ENCODE measurements at places on chromosomes 11 and 22. TPM values are rescaled to one million over a fixed set of nuclear protein-coding genes. Genes with fewer than 3 reads are reported as not detected.

HBB gene
- total RNA-seq = 3.2 TPM

PNPLA3 gene
- total RNA-seq = not detected

DMC1 gene
- 0.19 TPM for total RNA-seq

AIFM3 gene
- total RNA-seq = 2.3 TPM

APLNR gene
- total RNA-seq = 6.9 TPM

CD6 gene
- 1.3 TPM for total RNA-seq

DLG2 gene
- 4.8 TPM for total RNA-seq

KCTD17 gene
- total RNA-seq = 3.0 TPM

RASGRP2 gene
- 1.1 TPM for total RNA-seq

DNA sequence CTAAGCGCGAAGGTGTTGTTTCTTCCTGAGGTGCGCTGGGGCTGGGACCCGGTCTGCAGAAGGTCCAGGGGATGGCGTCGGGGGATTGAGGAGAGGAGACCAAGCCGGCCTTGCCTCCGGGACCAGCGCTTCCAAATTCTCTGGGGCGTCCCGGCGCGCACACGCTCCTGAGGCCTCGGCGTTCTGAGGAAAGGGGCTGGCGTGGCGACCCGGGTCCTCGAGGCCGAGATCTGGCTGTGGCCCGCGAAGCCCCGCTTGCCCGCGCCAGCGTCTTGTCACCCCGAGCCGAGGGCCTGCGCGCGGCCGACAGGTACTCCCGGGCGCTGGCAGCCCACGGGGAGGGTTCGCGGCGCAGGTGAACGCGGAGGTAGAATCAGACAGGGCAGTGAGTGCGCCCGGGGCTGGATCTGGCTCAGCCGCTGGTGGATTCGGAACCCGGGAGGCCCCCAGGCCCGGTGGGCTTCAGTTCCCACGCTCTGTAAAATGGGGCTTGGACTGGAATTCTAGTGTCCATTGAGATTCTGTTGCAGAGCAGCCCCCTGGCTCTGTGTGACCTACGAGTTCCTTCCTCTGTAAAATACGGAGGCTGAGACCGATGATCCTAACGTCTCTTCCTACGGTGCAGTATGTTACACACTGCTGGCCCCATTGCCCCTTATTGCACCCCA is 14.7 kb downstream of the SSH3 start:
- peaks cover 13% of the 10 kb centered on the region for H3K4me1 ChIP-seq
- no peaks in the 10 kb centered on the region for H3K36me3 ChIP-seq
- H3K27me3 ChIP-seq = no peaks in the 10 kb centered on the region
- peak overlapping the region; percentile 77 for H3K27ac ChIP-seq
- H3K4me3 ChIP-seq = peak overlapping the region; percentile 96

- no peaks in the 10 kb centered on the region for H3K36me3 ChIP-seq
- H3K4me1 ChIP-seq = peaks cover 37% of the 10 kb centered on the region
- H3K4me3 ChIP-seq = no peak overlapping the region
- H3K27ac ChIP-seq = no peak overlapping the region
- H3K27me3 ChIP-seq = no peaks in the 10 kb centered on the region
Measured at GRCh38 chr22:42611051-42611450, 3.6 kb downstream of the POLDIP3 start.

DNA sequence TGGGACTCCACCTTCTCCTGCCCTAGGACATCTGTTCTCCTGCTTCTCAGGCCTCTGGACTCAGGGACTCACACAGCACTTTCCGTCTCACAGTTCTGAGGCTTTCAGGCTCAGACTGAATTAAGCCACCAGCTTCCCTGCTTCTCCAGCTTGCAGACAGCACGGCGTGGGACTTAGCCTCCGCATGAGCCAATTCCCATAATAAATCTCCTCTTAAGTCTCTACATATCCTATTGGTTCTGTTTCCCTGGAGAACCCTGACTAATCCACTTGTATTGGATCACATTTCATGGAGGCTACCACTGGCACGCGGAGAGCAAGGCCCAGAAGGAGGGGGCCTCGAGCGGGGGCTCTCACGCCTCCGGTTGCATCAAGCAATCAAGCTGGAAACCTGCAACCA is 1313.6 kb downstream of the TBC1D22A start:
- H3K36me3 ChIP-seq = no peaks in the 10 kb centered on the region
- no peak for DNase-seq
- H3K4me3 ChIP-seq = no peak overlapping the region
- no peaks in the 10 kb centered on the region for H3K4me1 ChIP-seq

DNA sequence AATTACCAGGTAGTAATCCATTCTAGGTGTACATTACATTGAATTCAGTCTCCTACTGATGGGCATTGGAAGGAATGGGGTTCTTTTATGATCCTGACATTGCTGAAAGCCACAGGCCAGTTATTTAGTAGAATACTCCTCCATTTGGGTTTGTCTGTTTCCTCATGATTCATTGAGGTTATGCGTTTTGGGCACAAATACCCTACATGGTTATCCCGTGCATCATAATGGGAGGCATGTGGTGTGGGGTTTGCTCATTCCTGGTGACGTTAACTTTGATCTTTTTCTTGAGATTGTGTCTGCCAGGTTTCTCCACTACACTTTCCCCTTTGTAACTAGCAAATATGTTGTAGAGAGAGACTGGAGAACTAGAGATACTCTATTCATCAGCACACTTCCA is 5.5 kb downstream of the FOLR3 start:
- H3K27me3 ChIP-seq = no peaks in the 10 kb centered on the region
- H3K4me1 ChIP-seq = no peaks in the 10 kb centered on the region
- no peak for DNase-seq
- no peak overlapping the region for H3K4me3 ChIP-seq
- H3K27ac ChIP-seq = no peak overlapping the region

GRCh38 chr11:111530091-111530490 is 10.4 kb upstream of the LAYN start:
- H3K4me1 ChIP-seq = no peaks in the 10 kb centered on the region
- H3K4me3 ChIP-seq = no peak overlapping the region
- no peak for DNase-seq
- H3K27ac ChIP-seq = no peak overlapping the region
- no peaks in the 10 kb centered on the region for H3K27me3 ChIP-seq
- H3K36me3 ChIP-seq = no peaks in the 10 kb centered on the region

DNA sequence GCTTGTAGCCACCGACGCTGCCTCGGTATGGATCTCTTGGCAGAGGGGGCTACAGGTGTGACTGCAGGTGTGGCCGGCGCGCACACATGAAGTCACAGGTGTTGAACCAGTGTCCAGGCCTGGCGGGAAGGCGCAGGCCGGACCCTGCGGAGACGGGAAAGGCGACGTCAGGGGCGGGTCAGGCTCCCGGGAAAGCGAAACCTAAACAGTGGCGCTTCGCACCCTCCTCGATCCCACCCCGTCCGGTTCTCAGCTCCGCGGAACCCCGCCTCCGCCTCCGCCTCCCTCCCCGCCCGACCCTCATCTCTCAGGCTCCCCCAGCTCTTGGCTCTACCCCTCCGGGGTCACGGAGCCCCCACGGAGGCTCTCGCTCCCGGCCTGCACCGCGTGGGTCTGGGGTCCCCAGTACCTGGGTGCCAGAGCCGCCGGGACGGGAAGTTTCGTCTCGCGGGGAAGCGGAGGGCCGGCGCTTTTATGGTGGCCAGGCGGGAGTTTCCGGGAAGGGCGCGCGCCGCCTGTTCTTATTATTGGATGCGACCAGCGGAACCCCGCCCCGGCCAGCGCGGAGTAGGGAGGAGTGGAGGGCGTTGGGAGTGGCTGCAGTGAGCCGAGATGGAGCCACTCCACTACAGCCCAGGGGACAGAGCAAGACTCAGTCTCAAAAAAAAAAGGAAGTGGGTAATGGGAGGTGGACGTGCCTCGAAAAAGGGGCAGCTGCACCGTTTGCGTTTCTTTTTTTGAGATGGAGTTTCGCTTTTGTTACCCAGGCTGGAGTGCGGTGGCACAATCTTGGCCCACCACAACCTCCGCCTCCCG is at the start of gene IRF7:
Gene IRF7, minus strand, starts transcription at position 447 of the 816 bp plus-strand sequence. CDS start 586 bp downstream, outside the sequence.
- peak within 1 kb of the TSS; percentile 80 for H3K27ac ChIP-seq
- DNase-seq = peak; percentile 94
- peaks cover 9% of the 10 kb centered on the region for H3K4me1 ChIP-seq
- H3K27me3 ChIP-seq = no peaks in the 10 kb centered on the region
- H3K4me3 ChIP-seq = peak within 1 kb of the TSS; percentile 50
- peaks cover 12% of the 10 kb centered on the region for H3K36me3 ChIP-seq

DNA sequence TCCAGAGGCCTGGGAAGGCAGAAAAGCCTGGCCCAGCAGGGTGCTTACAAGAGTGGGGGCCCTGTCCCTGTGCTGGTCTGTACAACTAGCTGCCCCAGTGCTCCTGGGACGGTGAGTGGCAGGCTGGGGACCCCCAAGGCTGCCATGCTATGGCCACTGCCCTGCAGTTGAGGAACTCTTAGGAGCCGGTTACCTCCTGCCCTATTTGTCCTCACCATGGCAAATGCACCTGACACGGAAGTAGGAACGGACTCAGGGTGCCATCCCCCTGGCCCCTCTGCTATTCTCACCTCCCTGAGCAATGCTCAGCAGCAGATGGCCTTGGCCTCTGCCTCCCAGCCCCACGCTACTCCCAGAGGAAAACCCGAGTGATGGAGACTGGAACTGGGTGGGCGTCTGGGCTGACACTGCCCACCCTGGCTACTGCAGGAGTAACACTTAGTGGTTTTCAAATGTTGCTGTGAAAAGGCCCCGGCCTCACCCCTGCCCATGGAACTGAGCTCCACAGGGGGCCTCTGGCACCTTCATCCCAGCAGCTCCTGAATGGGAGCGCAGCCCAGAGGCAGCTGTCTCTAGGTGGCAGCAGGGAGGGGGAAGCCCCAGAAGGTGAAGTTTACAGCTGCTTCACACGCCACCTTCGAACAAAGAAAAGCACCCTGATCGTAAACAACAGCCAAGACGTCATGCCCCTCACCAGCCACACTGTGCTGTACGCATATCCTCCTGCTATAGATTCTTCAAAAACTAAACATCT is 105.3 kb downstream of the CTTN start:
- DNase-seq = peak; percentile 43
- no peaks in the 10 kb centered on the region for H3K27me3 ChIP-seq
- H3K4me1 ChIP-seq = no peaks in the 10 kb centered on the region
- H3K36me3 ChIP-seq = no peaks in the 10 kb centered on the region

GRCh38 chr11:93870616-93871015 is 20.2 kb upstream of the VSTM5 start:
- no peak overlapping the region for H3K4me3 ChIP-seq
- DNase-seq = no peak
- no peaks in the 10 kb centered on the region for H3K4me1 ChIP-seq
- no peaks in the 10 kb centered on the region for H3K27me3 ChIP-seq
- no peaks in the 10 kb centered on the region for H3K36me3 ChIP-seq

DNA sequence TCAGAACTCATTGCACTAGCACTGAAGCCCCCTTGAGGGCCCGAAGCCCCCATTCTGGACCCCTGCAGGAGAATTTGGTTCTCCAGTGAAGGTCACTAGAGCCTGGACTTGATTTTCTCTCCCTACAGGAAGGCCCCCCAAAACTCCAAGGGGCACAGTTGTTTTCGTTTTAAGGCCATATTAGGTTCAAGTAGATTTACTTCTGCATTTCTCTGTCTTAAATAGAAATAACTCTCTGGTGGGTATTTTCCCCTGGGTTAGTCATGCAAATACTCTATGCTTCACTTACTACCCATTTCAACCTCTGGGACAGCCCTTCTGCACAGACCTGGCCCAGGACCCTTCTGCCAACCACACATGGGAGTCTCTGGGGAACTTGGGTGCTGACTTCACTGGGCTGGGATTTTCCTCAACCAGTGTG is 41.6 kb downstream of the WEE1 start:
- no peaks in the 10 kb centered on the region for H3K36me3 ChIP-seq
- no peak for DNase-seq
- H3K4me3 ChIP-seq = no peak overlapping the region
- no peaks in the 10 kb centered on the region for H3K27me3 ChIP-seq

DNA sequence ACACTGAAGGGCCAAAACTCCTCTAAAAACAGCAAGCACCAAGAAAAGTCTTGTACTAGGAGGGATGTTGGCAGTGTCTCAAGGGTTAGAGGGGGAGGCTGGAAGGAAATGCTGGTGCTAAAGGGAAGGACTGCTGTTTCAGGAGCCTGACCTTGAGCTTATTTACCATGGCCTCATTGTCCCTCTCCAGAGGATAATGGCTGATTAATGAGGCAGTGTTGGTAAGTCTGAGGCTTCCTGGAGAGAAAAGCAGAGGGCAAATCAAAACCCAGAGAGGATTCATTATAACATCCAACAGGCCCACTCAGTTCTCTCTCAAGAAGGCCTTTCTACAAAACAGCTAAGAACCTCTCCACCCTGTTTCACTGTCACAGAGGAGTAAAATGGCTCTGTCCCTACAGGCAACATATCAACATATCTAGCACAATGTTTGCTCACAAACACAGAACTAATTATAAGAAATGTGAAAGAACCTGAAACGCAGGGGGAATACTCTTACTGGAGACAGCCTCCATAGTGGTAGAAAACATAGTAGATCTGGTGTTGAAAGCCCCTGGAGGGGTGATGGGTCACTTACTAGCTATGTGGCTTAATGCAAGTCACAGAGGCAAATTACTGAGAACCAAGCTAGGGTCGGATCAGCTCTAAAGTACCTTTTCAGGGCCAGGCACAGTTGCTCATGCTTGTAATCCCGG is 31.4 kb downstream of the NUMA1 start:
- no peaks in the 10 kb centered on the region for H3K27me3 ChIP-seq
- H3K4me1 ChIP-seq = peaks cover 20% of the 10 kb centered on the region
- H3K36me3 ChIP-seq = no peaks in the 10 kb centered on the region
- peak overlapping the region; percentile 81 for H3K27ac ChIP-seq

DNA sequence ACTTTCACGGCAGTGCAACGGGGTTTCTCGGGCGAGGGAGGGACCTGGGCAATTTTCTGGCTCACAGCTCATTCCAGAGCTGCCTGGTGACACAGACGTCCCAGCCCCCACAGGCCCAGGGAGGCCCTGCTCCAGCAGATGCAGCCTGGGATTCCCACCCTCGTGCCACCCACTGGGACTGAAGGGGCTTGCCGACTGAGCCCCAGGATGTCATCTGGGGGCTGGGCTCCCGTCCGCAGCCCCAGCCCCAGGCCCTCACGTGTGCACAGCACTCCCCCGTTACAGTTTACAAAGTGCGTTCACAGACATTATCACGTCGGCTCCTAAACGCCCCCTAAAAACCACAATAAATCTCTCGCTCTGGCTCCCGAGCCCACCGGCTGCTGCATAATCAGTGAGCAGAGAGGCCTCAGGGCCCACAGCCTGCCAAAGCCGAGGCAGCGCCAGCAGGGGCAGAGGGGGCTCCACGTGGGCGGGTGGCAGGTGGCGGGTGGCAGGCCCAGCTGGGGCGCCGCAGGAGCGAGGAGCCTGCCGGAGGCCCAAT is 76.9 kb upstream of the TCF20 start:
- H3K27ac ChIP-seq = no peak overlapping the region
- no peaks in the 10 kb centered on the region for H3K4me1 ChIP-seq
- H3K27me3 ChIP-seq = no peaks in the 10 kb centered on the region

DNA sequence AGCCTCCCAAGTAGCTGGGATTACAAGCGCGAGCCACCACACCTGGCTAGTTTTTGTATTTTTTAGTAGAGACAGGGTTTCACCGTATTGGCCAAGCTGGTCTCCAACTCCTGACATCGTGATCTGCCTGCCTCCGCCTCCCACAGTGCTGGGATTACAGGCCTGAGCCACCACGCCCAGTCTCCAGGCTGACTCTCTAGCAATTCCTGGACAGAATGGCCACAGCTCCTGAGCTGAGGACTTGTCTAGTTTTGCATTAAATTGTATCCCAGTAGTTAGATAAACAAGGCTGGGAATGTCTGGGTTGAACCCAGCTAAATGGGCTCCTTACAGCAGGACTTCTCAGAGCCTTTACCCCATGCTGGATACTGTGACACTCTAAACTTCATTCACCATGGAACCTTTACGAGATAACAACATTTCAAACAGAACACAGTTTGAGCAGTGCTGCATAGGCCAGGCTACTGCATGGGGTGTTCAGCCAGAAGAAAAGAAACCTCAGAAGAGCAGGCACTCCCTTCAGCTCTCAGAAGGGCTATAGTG is 13.9 kb upstream of the MOGAT2 start:
- no peak for DNase-seq
- no peaks in the 10 kb centered on the region for H3K4me1 ChIP-seq
- H3K27ac ChIP-seq = no peak overlapping the region
- H3K4me3 ChIP-seq = no peak overlapping the region
- no peaks in the 10 kb centered on the region for H3K36me3 ChIP-seq
